ENCODE measurements at places on chromosomes 1 and 21.

GRCh38 chr21:39686646-39687468, 58.1 kb upstream of the IGSF5 start:
- DNase-seq = no peak

DNA sequence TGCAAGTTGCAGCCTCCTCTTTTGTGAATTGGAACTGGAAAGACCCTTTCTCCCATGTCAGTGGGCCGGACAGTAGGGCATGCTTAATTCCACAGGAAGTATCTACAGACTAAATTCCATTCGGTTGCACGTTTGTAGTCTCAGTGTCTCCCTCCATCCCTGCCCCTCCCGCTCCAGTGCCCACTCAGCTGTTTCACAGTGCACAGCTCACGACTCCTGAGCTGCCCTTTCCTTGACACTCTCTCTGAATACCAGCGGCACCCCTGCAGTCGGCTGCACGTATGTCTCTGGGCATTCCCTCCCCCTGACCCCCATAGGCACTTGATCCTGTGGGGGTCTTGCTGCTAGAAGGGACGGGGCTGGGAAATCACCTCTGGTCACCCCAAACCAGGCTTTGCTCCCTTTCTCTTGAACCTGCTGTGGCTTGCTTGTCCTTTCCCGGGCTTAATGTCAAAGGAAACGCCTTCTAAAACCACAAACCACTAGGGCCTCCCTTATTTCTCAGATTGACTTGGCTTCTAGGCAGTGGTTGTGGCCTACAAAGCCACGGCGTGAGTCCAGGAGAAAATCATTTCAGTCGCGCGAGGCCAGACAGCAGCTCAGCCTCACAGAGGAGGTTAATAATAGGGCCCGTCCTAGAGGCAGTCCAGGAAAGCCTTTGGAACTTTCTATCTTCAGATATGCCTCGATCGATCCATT, 365.3 kb upstream of the PROX1 start:
- DNase-seq = no peak

- DNase-seq = no peak
Observed at GRCh38 chr1:229869240-229869639, 197.8 kb upstream of the GALNT2 start.

DNA sequence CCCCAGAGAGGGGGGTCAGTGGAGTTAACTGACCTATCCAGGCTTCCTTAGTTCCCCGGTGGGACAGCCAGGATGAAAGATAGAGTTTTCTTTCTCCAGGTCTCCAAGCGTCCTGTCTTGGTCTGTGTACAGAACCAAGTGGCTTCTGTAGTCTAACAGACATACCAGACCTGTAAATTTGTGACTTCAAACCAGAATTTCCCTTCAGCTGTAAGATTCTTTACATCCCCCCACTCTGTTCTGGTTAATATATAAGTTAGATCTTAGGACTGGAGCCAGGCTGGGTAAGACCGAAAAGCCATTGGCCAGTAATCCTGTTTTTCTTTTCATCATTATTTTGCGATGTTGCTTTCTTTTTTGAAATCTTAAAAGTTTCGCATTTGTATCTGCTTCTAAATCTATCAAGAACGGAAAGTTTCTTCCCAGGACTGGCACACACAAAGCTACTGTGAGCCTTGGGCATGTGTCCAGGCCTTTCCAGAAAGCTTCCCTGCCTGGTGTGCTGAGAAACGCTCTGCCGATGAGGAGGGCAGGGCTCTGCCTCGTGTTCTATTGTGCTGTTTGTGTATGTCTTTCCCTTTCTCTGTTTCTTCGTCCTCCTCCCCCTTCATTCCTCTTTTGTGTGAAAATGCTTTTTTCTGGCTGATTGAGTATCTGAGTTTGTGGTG, 72.3 kb downstream of the RGL1 start:
- peak; percentile 9 for DNase-seq

- peak; percentile 96 for DNase-seq
Observed at GRCh38 chr1:32981003-32981901, 16.6 kb upstream of the RNF19B start.

GRCh38 chr1:99968214-99968613, 1.6 kb upstream of the SLC35A3 start:
- DNase-seq = no peak

GRCh38 chr1:110879758-110880606, 7.0 kb downstream of the CD53 start:
- DNase-seq = no peak

GRCh38 chr1:36691374-36691773, 208.7 kb upstream of the CSF3R start:
- peak; percentile 43 for DNase-seq

DNA sequence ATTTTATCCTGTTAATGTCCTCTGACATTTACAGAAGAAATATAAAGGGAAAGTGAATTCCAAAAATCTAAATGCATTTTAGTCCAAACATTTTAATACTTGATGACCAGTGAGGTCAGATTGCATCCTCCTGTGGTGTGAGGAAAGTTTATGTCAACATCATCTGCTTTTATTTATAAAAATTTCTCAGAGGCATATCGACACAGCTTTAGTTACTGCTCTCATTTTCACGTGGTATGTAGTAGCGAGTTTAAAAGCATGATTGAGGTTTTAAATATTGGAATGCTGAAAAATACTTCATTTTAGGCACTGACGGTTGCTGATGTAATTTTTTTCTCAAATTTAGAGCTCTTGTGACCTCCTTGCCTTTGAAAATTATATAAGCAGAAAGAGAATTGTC, 234.8 kb downstream of the HMCN1 start:
- no peak for DNase-seq

DNA sequence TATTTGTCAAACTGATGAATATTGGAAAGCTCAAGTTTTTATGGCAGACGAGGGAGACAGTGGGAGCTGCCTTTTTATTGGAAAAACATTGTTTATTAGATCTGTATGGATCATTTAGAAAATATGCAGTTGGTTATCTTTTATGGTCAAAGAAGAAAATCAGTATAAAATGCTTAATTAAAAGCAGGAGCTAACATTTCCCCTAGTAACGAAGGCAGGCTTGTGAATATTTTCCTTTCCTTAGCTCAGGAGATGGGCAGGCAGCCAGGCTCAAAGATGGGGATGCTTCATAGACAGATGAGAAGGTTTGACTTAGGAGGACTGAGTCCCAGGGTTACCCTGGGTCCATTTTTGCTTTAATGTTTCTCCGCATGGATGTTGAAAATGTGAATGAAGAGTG, 26.0 kb downstream of the ROR1 start:
- no peak for DNase-seq

DNA sequence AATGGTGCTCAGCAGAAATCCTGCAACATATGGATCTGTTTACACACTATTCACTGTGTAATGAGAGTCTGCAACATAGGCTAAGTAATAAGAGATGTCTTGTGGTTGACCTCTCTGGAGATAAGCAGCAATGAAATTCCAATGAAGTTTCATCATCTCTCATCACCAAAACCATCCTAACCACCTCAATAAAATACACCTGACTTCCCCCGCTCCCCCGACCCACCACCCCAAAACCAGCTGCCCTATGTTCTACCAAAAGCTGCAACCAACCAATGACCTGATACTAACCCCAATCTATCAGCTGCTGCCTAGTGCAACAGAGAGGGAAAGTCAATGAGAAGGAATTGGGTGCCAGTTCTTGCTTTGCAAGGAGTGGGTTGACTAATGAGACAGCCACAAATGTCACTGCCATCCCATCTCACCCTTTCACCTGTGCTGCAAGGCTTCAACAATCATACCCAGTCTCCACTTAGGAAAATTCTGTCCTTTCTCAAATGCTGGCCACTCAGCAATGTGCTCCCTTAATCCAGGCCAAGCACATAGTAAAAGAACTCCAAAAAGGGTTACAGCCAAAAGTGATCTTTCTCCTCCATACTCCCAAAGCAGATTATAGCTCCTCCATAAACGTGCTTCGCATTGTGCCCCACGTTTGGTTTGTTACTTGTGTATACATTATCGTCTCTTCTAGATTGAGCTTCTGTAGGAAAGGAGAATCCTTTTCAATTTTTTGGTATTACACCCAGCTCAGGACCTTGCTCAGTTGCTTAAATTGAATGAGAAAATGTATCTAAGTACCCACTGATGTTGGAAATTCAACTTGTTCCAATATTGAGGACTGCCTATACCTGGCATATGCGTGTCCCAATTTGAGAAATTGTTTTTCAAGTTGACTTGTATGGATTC, 29.0 kb downstream of the MRPL39 start:
- no peak for DNase-seq

- no peak for DNase-seq
Observed at GRCh38 chr1:118201524-118201923, 16.5 kb upstream of the SPAG17 start.

DNA sequence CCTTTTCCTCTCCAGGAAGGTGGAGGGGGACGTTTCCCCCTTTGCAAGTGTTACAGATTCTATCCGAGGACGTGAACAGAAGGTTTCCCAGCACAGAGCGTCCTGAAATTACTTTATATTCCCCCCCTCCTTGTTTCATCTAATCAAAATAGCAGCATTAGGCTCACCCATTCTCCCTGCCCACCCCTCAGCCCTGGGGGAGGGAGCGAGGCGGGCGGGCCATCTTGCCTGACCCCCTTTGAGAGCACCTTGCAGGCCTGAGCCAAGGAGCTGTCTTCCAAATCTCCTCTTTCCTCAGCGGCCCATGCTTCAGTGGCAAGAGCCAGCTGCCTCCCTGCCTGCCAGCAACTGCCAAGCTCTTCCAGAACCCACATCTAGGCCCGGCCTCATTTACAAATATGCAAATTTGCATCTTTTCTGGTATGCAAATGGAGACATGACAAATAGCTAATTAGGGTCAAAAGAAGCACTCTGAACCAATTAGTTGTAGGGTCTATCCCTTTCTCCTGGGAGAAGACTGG, 69.1 kb upstream of the POU3F1 start:
- DNase-seq = no peak

- peak; percentile 47 for DNase-seq
Observed at GRCh38 chr1:167223144-167224103, 2.7 kb downstream of the POU2F1 start.

DNA sequence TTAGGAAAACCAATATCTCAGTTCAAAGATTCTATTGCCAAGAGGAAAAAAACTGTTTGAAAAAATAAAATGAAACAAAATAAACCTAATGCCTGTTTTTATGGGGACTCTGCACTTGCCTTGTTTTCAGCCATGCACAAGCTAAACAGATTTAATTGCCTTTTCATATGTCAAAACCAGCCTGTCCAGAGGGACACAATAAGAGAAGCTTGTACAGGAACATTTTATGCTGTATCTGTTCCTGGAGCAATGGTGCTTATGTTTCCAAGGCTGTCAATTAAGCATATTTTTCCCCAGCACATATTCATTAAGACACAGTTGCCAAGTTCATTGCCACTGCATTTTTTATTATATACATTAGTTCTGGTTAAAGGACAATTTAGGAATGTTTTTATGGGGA, 470.9 kb downstream of the LRRIQ3 start:
- no peak for DNase-seq

DNA sequence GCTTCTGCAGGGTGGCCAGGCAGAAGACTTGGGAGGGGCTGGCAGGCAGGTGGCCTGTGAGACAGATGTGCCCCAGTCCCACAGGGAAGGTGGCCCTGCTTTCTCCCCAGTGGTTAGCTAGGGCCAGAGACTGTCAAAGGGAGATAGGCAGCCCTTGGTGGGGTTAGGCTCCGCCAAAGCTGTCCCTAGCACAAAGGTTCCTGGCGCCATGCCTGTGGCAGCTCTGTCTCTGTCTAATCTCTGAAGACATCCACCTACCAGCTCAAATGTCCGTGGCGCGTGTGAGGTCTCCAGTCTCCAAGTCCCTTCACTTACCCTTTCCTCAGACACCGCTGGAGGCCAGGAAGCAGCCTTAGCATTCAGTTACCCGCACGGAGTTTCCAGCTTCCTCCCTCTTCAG, 17.7 kb downstream of the TCP10L start:
- DNase-seq = no peak

- DNase-seq = no peak
Observed at GRCh38 chr1:211329764-211330201, 3.1 kb downstream of the TRAF5 start.

GRCh38 chr1:155245163-155245524, 10.1 kb downstream of the ENTREP3 start:
- no peak for DNase-seq

DNA sequence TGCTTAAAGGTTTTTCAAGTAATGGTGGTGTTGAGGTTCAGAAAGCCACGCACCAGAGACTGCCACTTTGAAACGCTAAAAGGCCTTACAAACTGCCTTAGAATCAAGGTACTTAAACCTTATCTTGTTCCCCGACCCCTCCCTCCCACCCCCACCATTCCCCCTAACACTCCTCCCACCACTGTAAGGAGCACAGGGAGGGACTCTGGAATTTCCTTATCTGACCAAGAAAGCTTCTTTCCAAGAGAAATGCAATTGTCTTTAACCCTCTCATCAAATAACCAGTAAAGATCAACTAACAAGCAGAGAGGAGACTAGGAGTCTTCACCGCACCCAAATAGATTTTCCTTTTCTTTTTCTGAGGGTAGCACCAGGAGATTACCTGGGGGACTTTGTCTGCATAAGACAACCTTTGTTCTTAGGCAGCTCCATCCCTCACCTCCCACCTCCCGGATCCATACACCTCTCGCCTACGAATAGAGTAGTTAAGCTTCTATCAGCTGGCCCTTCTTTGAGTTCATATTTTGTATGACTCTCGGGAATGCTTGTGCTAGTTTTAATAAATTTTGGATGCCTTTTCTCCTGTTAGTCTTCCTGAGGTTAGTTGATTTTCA, 137.7 kb upstream of the ADGRL2 start:
- no peak for DNase-seq

DNA sequence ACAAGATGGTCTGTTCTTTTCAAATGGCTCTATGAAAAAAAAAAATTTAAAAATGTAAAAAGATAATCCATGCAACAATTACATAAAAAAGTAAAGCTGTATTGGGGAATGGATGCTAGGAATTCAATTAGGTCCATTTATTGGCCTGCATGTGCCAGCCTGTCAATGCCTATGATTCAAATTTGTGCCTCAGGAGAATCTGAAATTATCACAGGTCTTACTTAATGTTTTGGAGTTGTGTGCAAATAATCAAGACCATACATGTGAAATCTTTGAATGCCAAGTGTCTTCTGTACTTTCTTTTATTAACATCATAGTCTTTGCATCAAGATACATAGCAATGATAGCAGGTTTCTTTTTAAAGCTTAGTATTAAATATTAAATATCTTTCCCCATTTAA, 13.5 kb upstream of the KLHL12 start:
- DNase-seq = no peak

DNA sequence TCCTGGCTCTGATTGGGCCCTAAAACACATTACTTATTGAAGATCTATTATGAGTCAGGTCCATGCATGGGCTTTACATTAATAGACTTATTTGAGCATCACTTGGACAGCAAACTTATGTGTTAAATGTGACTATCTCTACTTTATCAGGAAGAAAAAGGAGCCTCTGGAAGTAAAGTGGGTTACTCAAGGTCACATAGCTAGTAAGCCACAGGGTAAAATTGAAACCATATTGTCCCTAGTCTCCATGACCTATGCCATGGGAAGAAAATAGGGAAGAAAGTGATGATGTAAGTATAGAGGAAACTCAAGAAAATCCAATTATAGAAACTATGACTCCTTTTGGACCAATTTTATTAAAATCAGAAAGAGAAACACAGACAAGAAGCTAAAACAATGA, 555.3 kb downstream of the NUF2 start:
- no peak for DNase-seq

DNA sequence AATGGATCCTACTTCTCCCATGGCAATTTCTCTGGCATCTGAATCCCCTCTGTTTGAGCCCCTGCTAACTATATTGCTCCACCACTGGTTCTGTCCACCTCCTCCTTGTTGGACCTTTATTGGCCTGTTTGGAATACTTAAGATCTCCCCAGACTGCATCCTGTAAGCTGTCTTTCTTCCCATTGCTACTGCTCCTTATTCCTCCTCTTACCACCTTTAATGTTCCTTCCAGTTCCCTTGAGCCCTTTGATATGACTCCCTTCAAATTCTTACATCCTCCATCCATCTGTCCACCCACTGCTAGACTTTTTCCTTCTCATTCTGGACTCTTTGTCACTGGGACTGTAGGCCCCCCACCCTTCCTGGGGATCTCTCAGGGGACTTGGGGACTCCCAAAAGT, 31.0 kb downstream of the LRIG2 start:
- DNase-seq = no peak

Data from RCC 7860 (cell line).